Activated CD8-positive, alpha-beta memory T cell treated with anti-CD3 and anti-CD28 coated beads for 24 hours (primary cell): ENCODE measurements at places on chromosomes 5 and 9.

DNA sequence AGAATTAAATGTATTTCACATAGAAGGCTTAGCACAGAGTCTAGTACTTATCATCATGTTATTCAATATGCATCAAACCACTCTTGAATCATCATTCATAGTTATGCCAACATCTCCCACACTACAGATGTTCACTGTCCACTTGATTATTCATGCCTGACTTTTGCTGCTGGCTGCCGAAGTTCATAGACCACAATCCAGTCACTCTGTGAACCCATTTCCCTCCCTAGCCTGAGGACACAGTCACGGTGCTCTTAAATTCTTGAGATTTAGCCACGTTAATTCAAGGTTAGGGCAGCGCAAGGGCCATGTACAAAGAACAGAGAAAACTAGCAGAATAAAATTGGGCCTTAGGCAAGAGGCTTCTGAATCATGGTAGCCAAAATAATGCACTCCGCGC is 32.4 kb downstream of the ABCA1 start:
- DNase-seq, result no peak

GRCh38 chr5:142974409-142974808 is 204.2 kb downstream of the ARHGAP26 start:
- DNase-seq, result no peak

GRCh38 chr5:59132131-59132530 is 549.3 kb downstream of the RAB3C start:
- DNase-seq, result no peak

GRCh38 chr9:19512103-19512832 is 103.5 kb downstream of the ACER2 start:
- DNase-seq, result no peak

DNA sequence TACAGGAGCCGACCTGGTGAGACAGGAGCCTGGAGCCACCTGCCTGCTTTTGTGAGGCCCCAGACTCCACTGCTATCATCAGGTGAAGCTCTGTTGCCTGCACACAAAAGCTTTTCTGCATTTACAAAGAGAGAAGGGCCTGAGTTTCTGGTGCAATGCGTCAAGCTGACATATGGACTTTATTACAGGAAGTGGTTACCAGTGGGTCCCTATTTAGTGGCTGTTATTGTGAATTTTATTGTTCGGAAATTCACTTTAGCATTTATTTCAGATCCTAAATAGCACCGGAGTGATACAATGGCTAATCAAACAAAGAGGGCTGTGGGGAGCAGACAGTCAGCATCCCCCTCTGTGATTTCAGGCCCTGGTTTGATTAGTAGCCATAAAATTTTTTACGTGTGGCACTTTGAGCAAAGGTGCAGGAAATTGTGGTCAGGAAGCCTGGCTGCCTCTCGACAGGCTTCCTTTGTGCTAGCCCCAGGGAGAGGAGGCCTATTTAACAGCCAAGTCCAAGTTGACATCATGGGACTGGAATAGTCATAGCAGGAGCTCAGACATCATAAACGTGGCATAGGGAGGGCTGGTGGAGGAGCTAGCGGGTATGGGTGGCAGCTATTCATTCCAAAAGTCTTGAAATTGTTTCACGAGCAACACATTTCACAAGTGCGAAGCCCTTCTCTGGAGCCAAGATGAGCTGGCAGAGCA is 8.4 kb downstream of the TGFBI start:
- DNase-seq, result no peak

DNA sequence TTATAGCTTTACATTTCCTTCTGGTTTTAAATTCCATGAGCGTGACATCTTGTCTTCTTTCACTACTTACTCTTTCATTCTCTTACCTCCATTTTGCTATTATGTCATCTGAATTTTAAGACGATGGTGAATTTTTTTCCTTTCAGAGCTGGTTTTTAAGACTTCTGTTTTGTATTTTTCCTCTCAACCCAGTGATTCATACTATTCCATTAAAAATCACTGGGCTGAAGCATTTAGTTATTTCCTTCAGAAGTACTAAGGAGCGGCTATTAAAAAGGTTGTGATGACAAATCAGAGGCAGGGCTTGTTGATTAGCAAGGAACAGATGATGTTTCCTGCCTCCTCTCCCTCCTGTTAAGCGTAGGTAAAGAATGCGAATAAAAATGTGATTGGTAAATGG is 16.5 kb downstream of the AGXT2 start:
- no peak for DNase-seq
